ENCODE measurements at places on chromosomes 5 and 9. TPM values are rescaled to one million over a fixed set of nuclear protein-coding genes. Genes with fewer than 3 reads are reported as not detected.

DNA sequence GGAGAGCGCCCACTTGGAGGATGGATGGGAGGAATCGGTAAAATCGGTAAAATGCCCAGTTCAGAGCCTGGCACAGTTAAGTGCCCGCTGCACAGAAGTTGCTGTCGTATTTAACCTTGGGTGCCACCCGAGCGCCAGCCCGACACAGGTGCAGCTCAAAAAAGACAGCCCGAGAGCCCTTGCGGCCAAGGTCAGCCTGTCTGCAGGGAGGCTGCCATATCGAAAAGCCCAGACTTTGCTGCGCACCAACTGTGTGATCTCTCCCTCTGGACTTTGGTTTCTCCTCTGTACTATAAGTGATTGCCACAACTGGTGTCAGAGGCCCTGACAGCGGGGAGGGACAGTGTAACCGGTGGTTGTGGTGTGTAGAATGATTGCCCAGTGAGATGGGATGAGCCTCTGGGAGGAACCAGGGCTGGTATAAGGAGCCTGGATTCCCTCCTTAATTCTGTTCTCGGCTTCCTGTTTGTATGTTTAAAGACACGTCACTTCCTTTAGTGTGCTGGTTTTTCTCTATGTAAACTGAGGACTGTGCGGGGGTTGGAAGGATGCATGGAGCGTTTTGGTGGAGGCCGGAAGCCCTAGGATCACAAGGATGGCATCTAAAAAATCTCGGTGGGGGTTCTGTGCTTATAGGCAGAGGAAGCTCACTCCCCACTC is 792 bp downstream of the NTMT1 start:
- peak; percentile 65 for DNase-seq
- H3K27ac ChIP-seq = peak overlapping the region; percentile 93
- H3K36me3 ChIP-seq = peaks cover 6% of the 10 kb centered on the region
- peaks cover 3% of the 10 kb centered on the region for H3K27me3 ChIP-seq

DNA sequence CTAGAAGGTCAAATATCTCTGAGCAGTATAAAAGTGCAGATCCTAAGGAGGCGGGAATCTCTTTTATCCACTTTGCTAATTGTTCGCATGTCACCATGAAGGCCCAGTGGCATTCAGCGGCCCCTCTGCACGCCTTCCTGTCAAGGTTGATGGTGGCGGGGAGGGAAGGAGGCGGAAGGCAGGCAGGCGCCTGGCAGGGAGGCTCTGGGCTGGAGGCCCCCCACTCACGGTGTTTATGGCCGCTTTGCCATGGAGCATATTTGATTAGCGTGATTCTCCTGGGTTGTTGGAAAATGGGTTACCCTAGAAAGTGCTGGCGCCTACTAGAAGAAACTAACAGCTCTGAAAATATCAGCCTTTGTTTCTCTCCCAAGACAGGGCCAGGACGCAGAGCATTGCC is 209.6 kb downstream of the FSTL4 start:
- DNase-seq = no peak
- H3K4me1 ChIP-seq = peaks cover 24% of the 10 kb centered on the region
- H3K27ac ChIP-seq = no peak overlapping the region
- H3K27me3 ChIP-seq = no peaks in the 10 kb centered on the region

DNA sequence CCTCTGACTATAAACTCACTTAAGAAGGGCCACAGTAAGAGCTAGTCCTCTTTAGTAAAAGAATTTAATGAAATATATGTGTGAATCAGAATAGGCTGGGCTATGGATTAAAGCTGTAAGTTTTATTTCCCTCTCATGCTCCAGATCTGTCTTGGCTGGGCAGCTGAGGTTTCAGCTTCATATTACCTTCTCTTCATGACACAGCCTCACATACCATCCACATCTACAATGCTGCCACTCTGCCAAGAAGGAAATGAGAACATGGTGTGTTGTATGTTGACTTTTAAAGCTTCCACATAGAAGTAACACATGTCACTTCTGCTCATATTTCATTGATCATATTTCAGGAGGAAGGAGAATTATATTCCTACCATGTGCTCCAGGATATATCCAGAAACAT is 776.0 kb upstream of the ACO1 start:
- no peak overlapping the region for H3K4me3 ChIP-seq
- no peak overlapping the region for H3K27ac ChIP-seq
- no peaks in the 10 kb centered on the region for H3K27me3 ChIP-seq
- DNase-seq = no peak

DNA sequence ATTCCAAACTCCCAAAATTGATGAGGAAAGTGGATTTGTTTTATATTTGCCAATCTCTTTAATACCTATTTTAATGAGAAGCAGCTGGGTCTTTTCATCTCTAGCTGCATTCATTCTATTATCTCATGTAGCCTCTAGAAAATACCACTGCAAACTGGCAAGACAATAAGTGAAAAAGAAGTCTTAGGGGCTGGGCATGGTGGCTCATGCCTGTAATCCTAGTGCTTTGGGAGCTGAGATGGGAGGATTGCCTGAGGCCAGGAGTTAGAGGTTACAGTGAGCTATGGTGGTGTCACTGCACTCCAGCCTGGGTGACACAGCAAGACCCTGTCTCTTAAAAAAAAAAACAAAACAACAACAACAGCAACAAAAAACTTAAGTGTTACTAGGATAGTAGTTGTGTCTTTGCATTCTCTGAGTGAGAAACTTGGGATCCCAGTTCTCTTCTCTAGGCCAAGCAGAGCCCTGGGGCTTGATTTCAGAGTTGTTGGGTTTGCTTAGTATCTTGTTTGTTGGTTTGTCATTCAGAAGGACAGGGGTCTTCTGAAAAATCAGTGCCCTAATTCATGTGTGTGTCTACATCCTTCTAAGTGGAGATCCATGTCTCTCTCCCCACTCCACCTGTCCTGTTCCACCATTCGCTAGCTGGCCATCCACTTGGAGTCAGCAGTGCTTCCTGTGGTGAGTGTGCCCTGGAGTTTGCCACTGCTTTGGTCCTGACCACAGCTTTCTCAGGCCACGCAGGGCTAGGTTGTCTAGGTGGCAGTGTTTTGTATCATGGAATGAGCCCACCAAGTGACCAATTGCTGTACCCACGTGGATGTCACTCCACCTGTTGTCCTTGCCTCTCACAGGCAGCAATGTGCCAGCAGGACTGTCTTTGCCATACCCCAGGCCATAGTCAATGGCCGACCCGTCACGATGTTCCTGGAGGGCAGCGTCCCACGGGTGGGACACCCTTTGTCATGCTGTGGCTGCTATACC is 19.5 kb downstream of the MARCHF6 start:
- no peak for DNase-seq
- H3K27ac ChIP-seq = peak overlapping the region; percentile 4
- H3K27me3 ChIP-seq = no peaks in the 10 kb centered on the region
- H3K4me1 ChIP-seq = peaks cover 52% of the 10 kb centered on the region
- no peak overlapping the region for H3K4me3 ChIP-seq

DNA sequence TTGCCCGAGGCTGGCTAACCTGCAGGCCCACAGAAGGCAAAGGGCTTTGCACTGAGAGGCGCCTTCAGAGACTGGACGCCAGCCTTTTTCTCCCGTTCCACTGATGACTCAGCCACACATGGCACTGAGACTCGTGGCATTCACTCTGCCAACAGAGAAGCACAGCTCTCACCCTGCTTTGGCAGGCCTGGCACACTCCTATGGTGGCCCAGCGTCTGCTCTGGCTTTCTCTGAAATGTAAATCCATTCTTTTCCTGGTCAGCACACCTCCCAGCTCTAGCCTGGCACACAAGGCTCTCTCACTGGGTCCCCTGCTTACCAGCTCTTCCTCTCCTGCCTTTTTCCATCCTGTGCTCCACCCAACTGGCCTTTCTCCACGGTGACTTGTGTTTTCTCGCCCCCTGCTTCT is 5.9 kb upstream of the MELK start:
- peaks cover 4% of the 10 kb centered on the region for H3K4me1 ChIP-seq
- no peaks in the 10 kb centered on the region for H3K36me3 ChIP-seq
- H3K27ac ChIP-seq = no peak overlapping the region
- DNase-seq = no peak

DNA sequence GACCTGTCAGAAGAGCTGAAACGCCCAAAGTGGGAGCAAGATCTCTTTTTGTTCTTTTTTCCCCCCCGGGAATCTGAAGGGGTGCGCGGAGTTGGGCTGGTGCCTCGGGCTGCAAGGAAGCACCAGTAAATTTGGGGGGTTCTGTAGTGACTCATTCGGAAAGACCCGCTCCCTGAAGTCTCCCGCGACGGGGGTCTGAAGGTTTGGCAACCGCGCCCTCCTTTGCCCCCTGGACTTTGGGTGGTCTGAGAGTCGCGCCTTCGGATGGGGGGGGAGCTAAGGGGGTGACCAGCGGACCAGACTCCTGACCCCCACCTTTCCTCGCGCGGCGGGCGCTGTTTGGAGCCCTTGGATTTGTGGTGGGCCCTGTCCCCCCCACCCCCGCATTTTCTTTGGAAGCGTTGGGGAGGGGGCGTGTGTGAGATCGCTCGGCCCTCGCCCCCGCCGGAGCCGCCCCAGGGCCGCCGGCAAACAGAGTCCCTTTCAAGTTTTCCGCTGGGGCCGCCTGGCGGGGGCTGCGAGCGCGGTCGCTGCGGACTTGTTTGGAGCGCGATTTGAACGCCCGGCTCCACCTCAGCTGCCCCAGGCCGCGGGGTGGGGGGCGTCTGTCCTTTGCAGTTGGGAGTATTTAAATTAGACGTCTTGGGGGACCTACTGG is 2.0 kb downstream of the CXXC5 start:
- H3K27me3 ChIP-seq = peaks cover 64% of the 10 kb centered on the region
- H3K4me1 ChIP-seq = peaks cover 42% of the 10 kb centered on the region
- H3K4me3 ChIP-seq = peak overlapping the region; percentile 57
- H3K36me3 ChIP-seq = no peaks in the 10 kb centered on the region
- H3K27ac ChIP-seq = no peak overlapping the region

DNA sequence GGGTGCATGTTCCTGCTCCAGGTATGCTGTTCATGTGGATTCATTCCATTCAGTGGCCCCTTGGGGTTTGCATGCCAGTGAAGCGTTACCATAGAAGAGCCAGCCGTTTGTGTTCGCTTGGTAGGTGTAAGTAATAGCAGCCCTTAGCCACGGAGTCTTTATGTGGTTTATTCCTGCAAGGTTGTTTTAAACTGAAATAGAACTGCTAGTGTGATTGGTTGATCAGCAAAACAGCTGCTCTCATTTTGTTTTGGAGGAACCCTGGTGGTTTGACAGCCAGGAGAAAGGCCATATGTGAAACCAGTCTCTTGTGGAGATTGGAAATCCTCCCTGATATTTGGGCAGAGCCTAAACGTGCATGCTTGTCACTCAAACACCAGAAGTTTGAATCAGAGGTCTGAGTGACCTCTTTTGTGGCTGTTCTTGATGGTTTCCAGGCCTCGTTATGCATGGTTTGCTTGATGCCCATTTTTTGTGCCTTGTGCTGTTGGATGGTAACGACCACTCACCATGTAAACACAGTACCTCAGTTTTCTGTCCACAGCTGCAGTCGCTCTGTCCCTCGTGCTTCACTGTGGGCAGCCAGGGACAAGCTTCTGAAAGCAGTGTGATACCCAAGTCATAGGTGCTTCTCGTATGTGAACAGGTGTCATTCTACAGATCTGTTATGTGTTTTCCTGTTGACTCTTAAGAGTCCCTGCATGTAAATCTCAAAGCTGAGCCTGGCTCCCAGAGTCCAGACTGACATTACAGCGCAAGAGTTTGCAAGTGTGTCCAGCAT is 58.3 kb upstream of the NXNL2 start:
- no peaks in the 10 kb centered on the region for H3K27me3 ChIP-seq
- peak overlapping the region; percentile 75 for H3K27ac ChIP-seq
- peak; percentile 53 for DNase-seq
- peaks cover 28% of the 10 kb centered on the region for H3K4me1 ChIP-seq
- no peak overlapping the region for H3K4me3 ChIP-seq

- H3K4me1 ChIP-seq = peaks cover 45% of the 10 kb centered on the region
- peaks cover 3% of the 10 kb centered on the region for H3K27me3 ChIP-seq
- peak overlapping the region; percentile 89 for H3K4me3 ChIP-seq
- peak overlapping the region; percentile 91 for H3K27ac ChIP-seq
Measured at GRCh38 chr5:78984439-78985115, 533 bp downstream of the ARSB start.

GRCh38 chr5:37637165-37637845 is 202.5 kb downstream of the GDNF start:
- no peak for DNase-seq
- H3K4me3 ChIP-seq = no peak overlapping the region
- H3K36me3 ChIP-seq = peaks cover 9% of the 10 kb centered on the region
- no peaks in the 10 kb centered on the region for H3K27me3 ChIP-seq
- no peak overlapping the region for H3K27ac ChIP-seq
- H3K4me1 ChIP-seq = no peaks in the 10 kb centered on the region

GRCh38 chr5:151800532-151800931 is 28.8 kb downstream of the G3BP1 start:
- no peak overlapping the region for H3K4me3 ChIP-seq
- H3K27me3 ChIP-seq = no peaks in the 10 kb centered on the region
- no peak for DNase-seq
- no peak overlapping the region for H3K27ac ChIP-seq

DNA sequence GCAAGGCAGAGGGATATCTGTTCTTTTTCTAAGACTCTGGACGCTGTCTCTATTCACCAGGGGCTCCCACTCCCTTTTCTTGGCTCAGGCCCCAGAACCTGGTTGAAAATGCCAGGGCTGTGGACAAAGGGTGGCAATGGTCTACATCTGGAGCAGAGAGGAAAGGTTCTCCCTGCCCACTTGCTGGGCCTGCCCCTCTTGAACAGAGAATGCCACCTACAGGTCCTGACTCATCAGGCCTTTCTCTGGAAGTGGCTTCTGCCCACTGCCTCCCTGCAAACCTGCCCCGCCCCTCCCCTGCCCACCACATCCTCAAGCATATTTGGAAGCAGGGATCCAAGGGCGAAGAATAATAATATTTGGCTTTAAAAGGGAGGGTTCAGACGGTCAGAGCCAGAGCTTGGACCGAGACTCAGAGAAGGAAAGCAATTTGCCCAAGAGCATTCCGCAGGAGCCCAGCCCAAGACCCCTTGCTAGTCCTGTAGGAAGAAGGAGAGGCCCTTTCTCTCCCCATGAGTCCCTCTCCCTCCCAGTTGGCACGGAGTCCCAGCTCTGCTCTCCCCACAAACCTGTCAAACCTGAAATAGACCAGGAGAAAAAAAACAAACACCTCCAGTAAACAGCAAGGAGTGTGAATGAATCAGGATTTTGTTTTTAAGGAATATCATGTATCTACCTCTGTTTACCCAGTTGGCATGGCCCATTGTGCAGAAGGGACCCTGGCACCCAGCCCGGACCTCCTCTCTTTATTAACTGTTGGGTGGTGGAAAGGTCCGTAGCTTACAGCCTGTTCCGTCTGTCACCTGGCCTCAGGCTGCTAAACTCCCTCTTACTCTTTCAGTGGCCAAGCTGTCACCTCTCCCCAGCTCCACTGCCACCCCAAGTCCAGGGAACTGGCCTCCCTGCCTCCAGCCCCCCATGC is 37.7 kb upstream of the STXBP1 start:
- H3K27me3 ChIP-seq = no peaks in the 10 kb centered on the region
- H3K27ac ChIP-seq = peak overlapping the region; percentile 40
- H3K36me3 ChIP-seq = no peaks in the 10 kb centered on the region

The ENTPD2 gene
- total RNA-seq = not detected

The IFNB1 gene
- 1.2 TPM for total RNA-seq

The IGFBPL1 gene
- not detected for total RNA-seq

The SOHLH1 gene
- not detected for total RNA-seq

The CMBL gene
- 3.2 TPM for total RNA-seq

The NTNG2 gene
- total RNA-seq = 14.5 TPM

The SPATA31C2 gene
- not detected for total RNA-seq
